ENCODE measurements at places on chromosomes 2 and 18. TPM values are rescaled to one million over a fixed set of nuclear protein-coding genes. Genes with fewer than 3 reads are reported as not detected.

DNA sequence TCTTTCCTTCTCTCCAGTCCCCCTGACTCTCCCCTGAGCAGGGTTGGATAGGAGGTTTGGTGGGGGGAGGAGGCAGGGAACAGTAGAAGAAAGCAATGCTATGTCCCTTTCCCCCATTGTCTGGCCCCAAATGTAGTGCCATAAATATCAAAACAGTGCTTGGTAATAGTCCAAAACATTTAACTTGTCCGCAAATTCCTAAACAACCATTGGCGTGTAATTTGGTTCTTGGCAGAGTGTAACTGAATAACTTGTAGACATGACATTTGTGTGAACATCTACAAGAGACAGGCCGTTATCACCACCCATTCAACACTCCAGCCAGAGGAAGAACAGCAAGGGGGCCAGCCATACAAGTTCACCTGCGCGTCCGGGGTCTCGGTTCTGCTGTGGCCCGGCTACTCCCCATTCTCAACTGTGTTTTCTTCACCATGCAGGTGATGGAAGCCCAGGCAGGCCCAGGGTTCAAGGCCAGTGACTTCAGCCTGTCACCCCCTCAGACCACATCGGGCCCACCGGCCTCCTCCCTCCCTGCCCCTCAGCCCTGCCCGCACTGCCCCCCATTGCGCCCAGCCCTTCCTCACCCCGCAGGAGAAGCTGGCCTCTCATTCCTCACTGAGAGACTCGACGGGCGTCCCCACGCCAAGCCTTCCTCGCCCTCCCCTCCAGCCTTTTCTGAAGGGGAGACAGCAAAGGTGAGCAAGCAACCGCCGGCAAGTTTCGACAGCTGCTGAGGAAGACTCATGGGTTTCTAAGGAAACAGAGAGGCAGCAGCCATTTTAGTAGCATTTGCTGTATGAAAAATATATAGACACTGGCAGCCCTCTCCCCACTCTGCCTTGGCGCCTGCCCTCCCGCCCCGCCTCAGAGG is 699 bp upstream of the RAPGEF4 start:
- no peak for DNase-seq

DNA sequence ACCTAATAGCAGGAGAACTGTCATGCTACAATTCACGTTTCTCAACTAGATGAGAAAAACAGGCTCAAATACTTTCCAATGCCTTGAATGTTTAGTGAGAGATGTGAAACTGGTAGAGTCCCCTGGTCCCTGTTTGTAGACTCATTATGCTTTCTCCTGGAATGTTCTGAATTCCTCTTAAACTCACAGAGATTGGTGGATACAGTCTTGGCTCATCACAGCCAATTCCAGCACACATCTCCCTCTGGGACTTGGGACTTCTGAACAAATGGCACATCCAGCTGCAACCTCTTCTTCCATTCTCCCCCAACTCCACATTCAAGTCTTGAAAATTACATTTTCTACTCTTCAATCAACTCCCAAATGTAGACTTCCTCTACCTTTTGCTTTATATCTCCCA is 58.4 kb upstream of the NT5C1B start:
- no peak for DNase-seq

Gene ZNF396
- polyA plus RNA-seq = 1.4 TPM

Gene FAM136A
- polyA plus RNA-seq = 46.0 TPM

GRCh38 chr2:174335988-174336500 is 1.3 kb downstream of the SP9 start:
- no peak for DNase-seq

GRCh38 chr2:230569298-230569697 is 143.3 kb upstream of the CAB39 start:
- no peak for DNase-seq

DNA sequence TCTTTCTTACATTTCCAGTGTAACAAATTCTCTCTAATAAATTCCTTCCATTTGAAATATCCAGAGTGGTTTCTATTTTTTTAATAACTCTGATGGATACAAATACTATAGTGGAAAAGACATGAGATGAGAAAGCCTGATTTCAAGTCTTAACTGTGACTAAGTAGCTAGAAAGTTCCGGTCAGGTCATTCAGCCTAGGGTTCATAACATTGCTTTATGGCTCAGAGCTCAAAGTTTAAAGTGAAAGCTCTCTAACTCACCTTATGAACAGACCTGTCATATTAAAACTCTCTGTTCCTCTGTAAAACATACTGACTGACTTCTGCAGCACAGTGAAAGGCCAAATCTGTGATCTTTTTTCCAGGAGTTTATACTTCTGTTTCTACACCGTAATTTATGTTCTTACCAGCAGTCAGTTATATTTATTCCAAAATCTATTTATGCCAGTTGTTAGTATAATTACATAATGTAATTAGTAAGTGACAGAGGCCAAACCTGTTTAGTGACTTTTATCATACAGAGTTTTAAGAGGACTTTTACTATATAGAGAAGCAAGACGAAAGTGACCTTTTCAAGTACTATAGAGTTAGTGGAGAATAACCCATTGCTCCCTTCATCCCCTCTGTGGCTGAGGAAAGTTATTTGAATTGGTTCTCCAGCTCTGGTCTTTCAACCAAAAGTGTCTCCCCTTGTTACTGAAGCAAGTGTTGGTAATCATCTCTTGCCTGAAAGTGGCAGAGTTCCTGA is 118.8 kb upstream of the PDE1A start:
- DNase-seq = no peak

DNA sequence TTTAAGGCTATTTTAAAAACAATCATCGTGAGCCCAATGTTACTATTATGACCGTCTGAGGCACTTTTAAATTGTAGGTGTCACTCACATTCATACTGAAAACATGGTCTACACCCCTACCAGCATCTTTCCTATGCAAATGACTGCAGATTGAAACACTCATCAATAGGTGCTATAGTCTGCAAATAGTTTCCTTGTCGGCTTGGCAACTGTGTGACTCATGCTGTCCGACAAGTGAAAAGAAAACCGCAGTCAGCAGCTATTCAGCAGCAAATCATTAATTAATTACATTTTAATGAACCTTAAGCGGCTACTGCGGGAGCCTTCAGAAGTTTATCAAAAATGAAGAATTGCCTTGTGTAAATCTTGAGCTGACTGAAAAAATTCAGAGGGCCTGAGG is 134.4 kb downstream of the FIGN start:
- DNase-seq = no peak

DNA sequence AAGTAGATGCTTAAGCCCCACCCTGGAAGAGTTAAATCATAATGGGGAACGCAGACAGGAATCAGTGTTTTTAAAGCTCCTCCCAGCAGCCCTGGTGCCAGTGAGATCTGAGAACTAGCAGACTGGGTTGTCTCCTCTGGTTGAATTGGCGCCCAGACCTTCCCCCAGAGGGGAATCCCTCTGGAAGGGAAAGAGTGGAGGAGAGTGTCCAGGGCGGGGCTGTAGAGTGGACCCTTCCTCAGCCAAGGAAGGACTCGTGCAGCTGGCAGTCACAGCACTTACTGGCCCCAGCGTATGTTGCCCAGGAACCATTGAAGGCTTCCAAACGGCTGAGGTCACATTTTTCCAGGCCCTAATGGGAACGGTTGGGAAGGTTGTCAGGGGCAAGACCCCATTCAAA is 62.5 kb downstream of the TGOLN2 start:
- peak; percentile 86 for DNase-seq

DNA sequence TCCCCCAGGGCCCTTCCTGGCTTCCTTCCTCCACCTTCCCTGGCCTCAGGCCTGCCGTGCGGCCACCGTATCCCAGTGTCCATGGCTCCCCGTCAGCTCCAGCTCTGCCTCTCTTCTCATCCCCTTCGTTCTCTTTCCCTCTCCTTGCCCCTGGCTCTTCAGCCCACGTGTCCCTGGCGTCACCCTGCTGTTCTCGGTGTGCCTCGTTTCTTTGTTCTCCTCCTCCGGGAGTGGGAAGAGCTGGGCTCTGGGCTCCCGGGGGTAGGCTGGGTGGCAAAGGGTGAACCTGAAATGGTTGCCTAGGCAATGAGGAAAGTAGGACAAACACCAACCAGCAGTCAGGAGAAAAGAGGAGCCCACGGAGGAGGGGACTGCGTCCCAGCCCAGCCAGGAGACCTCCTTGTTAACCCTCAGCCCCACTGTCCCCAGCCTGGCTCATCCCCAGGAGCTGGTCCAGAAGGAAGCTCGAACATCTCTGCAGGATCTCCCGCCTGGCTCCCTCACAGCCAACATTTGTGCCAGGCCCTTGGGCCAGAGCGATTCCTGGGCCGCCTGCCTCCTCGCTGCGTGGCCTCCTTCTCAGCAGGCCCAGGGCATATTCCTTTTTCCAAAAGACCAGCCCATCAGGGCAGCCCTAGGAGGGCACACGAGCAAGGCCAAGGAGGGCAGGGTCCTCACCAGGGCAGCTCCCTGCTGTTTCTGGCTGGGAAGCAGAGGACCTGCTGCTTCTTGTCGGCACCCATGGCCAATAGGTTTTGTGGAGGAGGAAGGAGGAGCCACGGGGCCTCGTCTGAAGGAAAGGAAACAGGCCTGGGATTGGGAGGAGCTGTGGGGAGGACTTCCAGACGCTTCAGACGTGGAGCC is 30.9 kb upstream of the DNMT3A start:
- no peak for DNase-seq

DNA sequence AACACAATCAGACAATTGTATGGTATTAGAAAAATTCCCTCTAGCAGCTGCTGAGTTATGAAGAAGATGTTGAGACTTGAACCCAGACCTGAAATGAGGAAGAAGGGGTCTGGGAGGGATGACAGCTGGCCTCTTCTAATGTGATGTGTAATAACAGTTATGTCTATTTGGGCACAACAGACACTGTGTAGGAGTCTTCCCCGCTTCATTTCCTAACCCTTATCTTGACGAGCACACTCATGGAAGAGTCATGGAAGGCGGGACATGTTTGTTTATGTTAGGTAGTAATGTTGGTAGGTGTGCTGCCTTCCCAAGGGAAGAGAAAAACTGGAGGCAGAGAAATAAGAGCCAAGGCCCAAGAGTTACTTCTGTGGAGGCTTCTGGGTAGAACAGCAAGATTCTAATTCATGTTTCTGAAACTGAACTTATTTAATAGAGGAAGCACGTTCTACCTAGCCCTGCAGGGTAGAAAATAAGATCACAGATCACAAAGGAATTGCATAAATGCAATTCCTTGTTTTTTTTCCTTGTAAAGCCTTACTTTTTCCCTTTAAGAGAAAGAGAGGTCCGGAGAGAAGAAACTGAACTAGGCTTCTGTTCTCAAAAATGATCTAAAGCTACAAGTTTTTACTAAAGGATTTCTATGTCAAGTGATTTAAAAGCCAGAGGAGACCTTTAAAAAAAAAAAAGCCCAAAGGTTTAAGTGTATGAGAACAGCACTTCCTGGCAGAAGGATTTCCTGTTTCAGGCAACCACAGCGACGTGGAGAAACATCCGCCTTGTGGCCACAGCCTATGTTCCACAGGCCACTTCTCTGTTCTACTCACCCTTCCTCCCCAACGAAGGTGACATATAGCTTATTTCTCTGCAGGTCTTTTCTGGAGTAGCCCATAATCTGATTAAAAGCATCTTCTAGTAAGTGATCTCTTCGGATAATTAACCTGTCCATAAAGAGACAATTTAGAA is 68.5 kb upstream of the STK17B start:
- DNase-seq = no peak

DNA sequence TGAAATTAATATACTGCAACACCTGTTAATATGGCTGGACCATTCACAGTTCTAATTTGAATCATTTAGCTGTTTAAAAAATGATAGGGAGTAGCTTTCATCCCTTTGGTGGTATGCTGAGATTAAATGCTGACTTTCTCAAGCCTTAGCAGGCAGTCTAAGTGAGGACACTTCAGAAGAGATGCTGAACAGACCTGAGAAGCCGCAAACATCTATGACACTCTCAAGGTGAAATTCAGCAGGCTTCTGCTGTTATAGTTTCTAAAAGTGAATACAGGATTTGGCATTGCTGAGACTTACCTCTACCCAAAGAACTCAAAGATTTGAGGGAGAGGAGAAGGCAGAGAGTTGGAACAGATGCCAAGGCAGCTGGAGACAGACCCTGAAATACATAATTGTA is 431.2 kb upstream of the FAM98A start:
- no peak for DNase-seq

DNA sequence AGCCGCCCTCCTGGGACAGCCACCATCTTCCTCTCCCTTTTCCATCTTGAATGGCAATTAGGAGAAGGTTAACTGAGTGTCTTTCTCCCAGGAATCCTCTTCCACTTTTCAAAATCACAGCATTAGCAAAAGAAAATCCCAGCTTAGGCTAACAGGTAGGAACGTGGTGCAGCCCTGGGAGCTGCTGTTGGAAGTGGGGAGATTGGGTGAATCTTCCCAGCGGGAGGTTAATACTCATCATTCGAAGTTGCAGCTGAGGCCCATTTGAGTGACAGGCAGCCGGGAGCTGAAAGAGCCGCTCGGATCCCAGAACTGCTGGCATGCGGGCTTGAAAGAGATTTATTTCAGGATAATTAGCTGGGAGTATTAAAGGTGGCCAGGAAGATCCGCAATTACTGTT is 306.0 kb downstream of the BCL11A start:
- no peak for DNase-seq

DNA sequence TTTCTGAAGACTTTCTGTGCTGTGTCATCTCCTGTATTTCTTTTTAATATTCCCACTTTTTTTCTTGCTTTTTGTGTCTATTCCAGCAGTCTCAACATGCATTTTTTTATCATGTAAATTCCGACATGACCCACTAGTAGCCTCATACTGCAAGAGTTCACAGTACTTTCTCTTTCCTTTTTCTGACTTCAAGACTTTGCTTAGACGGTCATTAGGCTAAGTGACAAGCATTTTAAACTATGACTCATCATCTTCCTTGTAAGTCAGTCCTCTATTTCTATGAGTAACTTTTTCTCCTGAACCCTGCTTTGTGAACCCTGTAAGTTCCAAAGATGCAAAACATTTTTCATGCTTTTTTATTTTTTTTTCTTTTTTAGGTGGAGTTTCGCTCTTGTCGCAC is 381.2 kb downstream of the TXNL1 start:
- no peak for DNase-seq

DNA sequence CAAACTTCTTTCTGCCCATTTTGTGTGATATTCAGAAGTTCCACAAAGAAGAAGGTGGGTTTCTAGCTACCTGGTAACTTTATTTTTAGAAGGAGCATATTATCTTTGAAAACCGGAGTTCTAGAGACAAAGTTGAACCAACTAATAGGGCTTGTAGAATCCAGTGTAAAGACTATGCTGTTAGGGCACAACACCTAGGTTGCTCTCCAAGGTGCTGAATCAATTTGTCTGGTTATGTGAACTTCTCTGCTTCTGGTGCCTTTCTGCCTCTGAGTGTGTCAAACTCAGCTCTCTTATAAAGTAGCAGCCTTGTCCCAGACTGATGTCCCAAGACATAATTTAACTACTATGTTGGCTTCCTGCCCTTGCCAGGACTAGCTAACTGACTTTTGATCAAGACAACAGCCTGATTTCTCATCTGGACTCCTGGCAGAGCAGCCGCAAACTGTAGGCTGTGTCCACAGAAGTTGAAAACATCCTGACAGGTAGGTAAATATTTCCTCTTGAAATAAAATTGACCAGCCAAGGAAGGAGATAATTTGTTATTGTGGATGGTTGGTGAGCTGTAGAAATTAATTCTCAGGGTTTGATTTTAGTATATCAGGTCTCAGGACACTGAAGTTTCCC is 119.4 kb downstream of the CYRIA start:
- DNase-seq = peak; percentile 63

Gene CIB4
- not detected for polyA plus RNA-seq

GRCh38 chr18:62881509-62882016 is 166.2 kb downstream of the PHLPP1 start:
- DNase-seq = no peak

- DNase-seq = no peak
Observed at GRCh38 chr18:49309676-49310075, 150.8 kb downstream of the DYM start.

Gene NDC80
- polyA plus RNA-seq = 15.8 TPM

- no peak for DNase-seq
Observed at GRCh38 chr2:185337033-185337432, 401.6 kb upstream of the FSIP2 start.

Gene HOXD3
- polyA plus RNA-seq = 2.4 TPM

- peak; percentile 89 for DNase-seq
Observed at GRCh38 chr18:812376-813171, 532 bp upstream of the YES1 start.

Measured in muscle of arm (tissue), 14 donors.